ENCODE measurements at places on chromosomes 16 and 17.

DNA sequence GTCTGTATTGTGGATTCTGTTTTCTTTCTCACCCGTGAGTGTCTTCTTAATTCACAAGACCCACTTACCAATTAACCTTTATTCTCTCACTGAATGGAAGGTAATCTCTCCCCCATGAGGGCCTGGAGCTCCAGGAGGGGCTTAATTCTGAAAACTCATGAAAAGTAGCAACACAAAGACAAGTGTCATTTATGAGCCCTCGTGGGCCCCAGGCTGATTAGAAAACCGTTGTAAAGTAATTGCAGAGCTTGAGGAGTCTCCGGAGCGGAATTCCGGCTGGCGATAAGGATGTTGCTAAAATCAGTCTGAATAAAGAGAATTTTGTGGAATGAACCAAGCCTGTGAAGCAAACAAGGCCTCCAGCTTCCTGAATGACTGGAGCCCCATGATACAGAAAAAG, 301.5 kb downstream of the HAPSTR1 start:
- no peak for DNase-seq

- no peak for DNase-seq
These were observed 91.2 kb downstream of the TMEM132E start for GRCh38 chr17:34670618-34671017.

DNA sequence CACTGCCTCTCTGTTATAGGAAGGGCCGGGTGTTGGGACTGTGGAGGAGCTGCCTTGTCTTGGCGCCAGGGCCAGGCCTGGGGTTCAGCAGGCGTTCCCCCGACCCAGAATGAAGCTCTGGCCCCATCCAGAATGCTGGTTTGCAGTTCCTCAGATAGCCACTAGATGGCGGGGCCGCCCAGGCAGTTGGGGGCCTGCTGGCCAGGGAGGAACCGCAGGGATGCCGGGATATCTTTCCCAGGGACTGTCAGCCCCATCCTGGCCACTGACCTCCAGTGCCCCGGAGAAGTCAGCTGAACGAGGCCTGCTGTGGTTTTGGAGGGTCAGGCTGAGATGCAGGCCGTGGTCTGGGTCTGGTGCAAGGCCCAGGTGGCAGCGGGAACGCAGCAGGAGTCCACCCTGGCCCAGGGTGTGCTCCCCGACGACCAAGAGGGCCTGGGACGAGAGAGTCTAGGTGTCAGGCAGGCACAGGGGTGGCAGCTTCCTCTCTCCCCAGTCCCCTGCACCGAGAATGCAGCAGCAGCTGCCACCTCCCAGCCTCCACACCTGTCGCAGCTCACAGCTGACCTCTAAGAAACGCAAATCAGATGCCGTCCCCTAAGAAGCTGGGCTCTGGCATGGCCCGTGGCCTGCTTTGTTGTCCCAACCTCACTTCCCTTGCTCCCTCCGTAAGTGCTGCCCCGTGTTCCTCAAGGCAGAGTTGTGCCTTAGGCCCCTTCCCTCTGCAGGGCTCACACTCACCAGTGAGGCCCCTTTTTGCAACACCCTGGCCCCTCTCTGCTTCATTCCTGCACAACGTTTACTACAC, 51.2 kb downstream of the RMI2 start:
- DNase-seq: peak; percentile 73

DNA sequence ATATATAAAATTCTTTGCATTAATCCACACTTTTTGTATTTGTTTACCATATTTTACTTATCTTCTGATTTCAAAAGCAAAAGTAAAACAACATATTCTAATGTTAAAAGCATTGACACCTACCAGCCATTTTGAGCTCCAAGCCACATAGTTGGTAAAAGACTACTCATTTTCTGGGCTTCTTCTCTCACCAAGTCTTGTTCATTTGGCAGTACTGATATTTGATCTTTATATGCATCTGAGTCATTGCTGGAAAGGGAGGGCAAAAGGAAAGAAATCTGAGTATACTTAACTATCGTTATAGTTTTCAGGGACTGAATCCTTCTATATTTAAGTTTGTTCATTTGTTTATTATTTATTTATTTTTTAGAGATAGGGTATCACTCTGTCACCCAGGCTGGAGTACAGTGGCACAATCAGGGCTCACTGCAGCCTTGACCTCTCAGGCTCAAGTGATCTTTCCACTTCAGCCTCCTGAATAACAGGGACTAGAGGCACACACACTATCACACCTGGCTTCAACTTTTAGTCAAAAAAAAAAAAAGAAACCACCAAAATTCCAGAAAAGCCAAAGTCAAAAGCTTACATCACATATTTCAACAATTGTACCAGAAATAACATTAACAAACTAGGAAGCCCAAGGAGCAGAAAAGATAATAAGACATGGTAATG, 121.0 kb upstream of the TOB1 start:
- peak; percentile 16 for DNase-seq

- no peak for DNase-seq
These were observed 14.1 kb downstream of the RAD51C start for GRCh38 chr17:58706351-58707140.

DNA sequence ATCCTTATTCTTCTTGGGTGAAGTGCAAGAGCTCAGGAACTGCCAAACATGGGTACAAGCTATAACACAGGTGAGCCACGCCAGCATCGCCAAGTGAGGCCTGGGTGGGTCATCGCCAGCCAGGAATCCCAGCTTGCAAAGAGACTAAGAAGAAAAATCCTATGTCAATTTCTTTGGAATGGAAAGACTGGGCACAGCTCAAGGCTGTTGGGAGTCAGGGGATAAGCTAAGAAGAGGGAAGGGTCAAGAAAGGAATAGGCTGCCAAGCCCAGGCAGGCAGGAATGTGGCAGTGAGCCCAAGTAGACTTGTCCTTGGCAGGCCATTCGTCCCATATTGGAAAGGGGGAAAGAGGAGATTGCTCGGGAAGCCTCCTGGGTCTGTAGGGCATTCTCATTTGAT, 191.4 kb upstream of the CDH5 start:
- no peak for DNase-seq

- DNase-seq: no peak
These were observed 986 bp upstream of the ELOB start for GRCh38 chr16:2777903-2778629.

DNA sequence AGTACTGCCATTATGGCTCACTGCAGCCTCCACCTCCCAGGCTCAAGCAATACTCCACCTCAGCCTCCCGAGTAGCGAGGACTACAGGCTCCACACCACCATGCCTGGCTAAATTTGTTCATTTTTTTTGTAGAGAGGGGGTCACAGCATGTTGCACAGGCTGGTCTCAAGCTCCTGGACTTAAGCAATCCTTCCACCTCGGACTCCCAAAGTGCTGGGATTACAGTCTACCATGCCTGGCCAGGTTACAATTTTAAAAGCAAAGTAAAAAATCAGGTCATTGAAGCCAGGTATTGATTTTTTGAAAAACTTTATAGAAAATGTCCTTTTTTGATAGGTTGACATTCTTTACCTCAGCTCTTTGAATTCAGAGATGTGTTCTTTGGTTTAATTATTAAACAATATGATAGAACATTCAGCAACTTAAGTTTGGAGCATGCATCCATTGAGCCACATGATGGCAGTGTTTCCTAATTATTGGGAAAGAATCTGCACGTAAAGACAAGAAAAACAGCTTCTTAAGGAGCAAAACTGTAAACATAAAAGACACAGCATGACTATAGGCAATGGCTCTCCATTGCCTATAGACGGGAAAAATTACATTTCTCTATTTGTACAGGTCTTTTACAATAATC, 1.7 kb upstream of the SLC16A11 start:
- DNase-seq: peak; percentile 87

DNA sequence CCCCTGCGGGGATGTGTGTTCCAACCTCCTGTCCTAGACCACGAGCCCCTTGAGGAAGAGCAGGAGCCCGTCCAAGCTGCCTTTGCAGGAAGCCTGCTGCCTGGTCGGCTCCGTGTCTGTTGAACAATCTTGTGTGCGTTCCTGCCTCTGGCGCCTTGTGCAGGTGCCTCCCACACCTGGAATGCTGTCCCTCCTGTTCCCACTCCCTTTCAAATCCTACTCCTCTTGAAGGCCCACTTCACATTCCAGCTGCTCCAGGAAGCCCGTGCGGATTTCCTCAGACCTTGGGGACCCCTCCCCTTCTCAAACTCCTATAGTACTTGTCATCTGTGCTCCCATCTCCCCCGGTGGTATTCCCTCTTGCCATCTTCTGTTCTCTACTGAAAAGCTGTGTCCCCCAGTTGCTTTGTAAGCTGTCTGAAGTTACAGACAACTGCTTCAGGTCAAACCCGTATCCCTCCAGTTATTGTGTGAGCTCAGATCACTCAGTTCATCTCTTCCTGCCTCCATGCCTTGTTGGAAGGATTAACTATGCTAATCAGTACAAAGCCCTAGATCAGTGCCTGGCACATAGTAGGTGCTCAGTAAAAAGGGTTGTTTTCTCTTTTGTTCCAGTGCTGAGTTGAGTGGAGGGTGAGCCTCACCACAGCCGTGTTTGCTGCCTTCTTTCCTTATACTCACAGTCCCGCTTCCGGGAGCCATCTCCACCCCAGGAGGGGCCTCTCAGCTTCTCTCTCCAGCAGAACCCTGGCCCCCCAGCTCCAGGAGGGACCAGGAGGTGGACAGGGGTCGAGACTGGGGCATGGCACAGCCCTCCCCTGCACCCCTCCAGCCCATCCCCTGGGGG, 241.8 kb upstream of the CIBAR2 start:
- no peak for DNase-seq

GRCh38 chr17:15884731-15885130, 60.2 kb upstream of the ADORA2B start:
- DNase-seq: no peak

DNA sequence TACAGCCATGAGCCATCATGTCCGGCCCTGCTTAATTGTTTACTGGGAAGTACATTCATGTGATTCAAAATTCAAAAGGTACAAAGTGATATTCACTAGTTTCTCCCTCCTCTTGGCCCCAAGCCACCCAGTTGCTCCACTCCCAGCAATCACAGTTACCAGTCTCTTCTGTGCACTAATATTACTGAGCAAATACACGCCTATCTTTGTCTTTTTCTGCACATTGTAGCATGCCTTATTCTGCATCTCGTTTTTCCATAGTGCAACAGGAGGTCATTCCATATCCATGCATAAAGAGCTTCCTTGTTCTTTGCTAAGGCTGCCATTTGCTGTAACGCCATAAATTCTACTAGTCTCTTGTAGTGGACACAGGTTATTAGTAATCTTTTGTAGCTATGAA, 2.2 kb upstream of the ALOX15 start:
- DNase-seq: no peak

DNA sequence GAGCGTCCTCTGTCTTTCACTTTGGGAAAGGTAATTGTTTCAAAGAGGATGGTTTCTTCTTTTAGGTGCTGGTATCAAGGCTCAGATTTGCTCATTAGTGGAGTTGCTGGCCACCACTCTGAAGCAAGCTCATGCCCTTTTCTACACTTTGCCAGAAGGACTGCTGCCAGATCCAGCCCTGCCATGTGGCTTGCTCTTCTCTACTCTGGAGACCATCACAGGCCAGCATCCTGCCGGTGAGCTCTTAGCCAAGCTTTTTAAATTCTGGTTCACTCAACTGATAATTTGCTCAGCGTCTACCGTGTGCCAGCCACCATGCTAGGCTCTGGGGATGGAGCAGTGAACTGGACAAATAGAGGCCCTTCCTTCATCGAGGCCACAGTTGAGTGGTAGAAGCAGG, 4.3 kb downstream of the COG1 start:
- DNase-seq: no peak

- DNase-seq: no peak
These were observed 40.8 kb upstream of the TAOK1 start for GRCh38 chr17:29349409-29349808.

- no peak for DNase-seq
These were observed 148.4 kb downstream of the PITPNC1 start for GRCh38 chr17:67525239-67526135.

DNA sequence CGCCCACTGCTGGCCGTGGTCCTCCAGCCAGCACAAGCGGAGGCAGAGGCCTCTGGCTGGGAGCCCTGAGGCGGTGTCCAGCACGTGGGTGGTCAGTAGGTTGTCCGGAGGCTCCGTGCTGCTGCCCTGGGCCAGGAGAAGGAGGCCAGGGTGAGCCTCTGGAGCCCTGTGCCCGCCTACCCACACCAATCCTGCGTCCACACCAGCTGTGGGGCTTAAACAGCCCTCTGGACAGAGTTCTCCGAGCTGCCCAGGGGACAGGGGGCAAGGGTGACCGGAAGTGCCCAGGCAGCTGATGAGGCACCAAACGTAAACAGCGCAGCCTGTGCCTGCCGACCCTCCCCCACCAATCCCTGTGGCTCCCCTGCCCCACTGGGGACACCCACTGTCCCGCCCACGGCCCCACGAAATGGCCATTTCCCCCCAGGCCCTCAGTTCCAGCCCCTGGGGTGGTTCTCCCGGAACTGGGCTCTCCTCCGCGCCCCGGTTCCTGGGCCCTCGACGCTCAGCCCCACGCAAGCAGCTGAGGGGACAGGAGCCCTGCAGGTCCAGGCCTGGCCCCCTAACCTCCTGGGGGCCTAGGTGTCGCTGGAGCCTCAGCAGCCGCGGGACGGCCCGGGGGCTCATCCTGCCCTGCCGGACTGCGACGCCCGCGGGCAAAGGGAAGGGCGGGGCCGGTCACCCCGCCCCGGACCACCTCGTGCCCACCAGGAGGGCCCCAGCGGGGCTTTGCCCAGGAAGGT, 27.9 kb upstream of the DBNDD1 start:
- DNase-seq: peak; percentile 73

DNA sequence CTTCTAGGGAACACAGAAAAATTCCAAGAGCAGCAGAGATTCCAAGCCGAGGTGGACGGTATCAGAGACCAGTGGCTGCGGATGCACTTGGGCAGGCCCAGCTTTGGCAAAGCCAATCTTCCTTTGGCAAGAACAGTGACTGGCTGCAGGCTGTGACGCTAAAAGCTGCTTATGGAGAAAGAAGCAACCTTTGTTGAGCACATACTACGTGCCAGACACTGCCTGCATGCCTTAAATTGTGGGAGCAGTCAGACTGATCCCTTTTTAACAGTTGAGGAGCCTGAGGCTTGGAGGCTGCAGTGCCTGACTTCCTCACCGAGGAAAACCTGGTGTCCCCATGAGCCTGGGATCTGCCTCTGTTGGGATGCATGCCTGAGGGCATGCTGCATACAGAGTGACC, 69.0 kb upstream of the AMZ2 start:
- DNase-seq: no peak

GRCh38 chr17:21211825-21212479, 2.0 kb downstream of the TMEM11 start:
- no peak for DNase-seq

- no peak for DNase-seq
These were observed 5.2 kb upstream of the PLLP start for GRCh38 chr16:57289391-57290257.

- DNase-seq: no peak
These were observed 72.0 kb downstream of the SOX9 start for GRCh38 chr17:72192800-72193192.

GRCh38 chr17:7582396-7583252, 1.0 kb upstream of the MPDU1 start:
- DNase-seq: no peak

DNA sequence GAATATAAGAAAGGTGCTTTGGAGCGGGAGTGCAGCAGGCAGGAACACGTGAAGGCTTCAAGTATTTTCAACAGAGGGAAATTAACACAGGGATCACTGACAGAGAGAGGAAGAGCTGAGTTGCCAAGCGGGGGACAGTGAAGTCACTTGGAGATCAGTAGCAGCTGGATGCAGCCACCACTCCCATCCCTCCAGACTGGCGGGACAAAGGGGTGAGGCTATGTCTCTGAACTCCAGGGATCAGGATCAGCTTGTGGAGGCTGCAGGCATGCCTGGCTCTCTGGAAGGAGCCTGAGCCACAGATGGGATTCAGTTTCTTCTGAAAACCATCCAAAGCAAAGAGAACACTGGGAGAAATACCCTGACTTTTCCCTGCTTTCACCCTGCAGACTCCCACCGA, 113.7 kb upstream of the IRX3 start:
- no peak for DNase-seq

GRCh38 chr17:4003131-4003500, 38.9 kb upstream of the ATP2A3 start:
- no peak for DNase-seq
